ENCODE measurements at places on chromosomes 3 and 15. TPM values are rescaled to one million over a fixed set of nuclear protein-coding genes. Genes with fewer than 3 reads are reported as not detected.

GRCh38 chr3:188904670-188905069 lies 267.1 kb upstream of the TPRG1 start:
- H3K27ac ChIP-seq, result no peak overlapping the region
- H3K4me3 ChIP-seq, result no peak overlapping the region
- H3K4me1 ChIP-seq, result peaks cover 28% of the 10 kb centered on the region
- DNase-seq, result no peak
- peaks cover 9% of the 10 kb centered on the region for H3K27me3 ChIP-seq

DNA sequence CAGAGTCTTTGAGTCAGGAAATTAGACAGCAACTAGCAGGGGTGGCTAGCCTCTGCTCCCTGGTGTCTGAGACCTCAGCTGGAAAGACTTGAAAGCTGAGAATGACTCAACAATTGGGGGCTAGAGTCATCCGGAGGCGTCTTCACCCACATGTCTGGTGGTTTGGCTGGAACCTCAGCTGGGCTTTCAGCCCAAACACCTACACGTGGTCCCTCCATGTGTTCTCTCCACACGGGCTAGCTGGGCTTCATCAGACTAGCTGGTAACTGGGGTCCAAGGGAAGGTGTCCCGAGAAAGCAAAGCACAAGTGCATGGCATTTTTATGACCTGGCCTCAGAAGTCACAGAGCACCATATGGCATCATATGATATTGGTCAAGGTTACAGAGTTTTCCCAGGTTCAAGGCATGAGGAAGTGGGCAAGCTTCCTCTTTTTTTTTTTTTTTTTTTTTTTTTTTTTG lies 19.9 kb upstream of the ABHD2 start:
- H3K4me3 ChIP-seq, result no peak overlapping the region
- no peaks in the 10 kb centered on the region for H3K4me1 ChIP-seq
- H3K27ac ChIP-seq, result no peak overlapping the region
- peaks cover 1% of the 10 kb centered on the region for H3K27me3 ChIP-seq
- peaks cover 15% of the 10 kb centered on the region for H3K36me3 ChIP-seq

DNA sequence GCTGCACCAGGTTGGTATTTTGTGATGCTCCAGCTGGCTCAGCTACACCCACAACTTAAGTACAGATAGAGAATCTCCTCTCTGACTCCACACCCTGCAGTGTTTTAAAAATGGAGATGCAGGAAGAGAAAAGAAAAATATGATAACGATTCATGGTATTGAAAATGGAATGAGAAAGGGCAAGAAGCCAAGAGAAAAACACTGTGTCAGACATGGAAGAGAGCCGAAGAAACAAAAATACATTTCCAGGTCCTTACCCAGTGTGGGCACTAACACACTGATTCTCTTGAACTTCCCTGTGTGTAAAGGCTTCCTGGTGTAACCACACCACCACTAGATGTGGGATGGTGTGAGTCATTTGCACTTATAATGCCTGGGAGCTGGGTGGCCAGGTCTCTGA lies 93.1 kb downstream of the GMPS start:
- DNase-seq, result no peak
- no peaks in the 10 kb centered on the region for H3K36me3 ChIP-seq
- no peak overlapping the region for H3K4me3 ChIP-seq
- no peaks in the 10 kb centered on the region for H3K4me1 ChIP-seq
- H3K27ac ChIP-seq, result no peak overlapping the region

DNA sequence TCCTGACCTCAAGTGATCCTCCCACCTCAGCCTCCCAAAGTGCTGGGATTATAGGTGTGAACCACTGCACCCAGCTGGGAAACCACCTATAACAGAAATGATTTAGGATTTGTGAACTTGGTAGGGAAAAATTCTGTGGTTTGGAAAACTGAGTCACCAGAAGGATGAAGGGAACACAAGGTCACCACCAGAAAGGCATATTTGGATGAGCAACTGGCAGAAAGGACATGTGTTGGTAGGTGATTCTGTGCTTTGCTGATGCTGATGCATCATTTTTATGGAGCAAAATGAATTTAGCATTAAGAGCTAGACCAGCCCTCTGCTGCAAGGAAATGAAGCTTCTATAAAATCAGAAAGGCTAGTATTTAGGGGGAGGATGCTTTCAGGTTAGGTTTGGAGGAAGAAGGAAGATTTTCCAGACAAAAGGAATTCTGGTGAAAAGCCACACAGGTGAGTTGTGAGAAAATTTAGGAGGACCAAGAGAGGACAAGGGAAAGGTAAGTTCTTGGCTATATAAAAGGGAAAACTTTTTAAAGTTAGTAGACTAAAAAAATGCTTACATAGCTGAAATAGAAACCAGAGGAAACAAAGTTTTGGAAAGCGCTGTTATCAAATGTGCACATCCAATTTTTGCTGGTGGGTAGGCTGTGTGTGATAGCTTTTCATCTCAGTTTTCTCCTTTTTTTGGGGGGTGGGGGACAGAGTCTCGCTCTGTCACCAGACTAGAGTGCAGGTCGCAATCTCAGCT lies 3.6 kb downstream of the PXK start:
- H3K4me3 ChIP-seq, result no peak overlapping the region
- DNase-seq, result no peak
- no peak overlapping the region for H3K27ac ChIP-seq
- peaks cover 14% of the 10 kb centered on the region for H3K4me1 ChIP-seq

- H3K4me3 ChIP-seq, result no peak overlapping the region
- no peak for DNase-seq
- H3K27ac ChIP-seq, result no peak overlapping the region
- H3K27me3 ChIP-seq, result peaks cover 5% of the 10 kb centered on the region
These were observed 260.0 kb downstream of the ABHD5 start for GRCh38 chr3:43950775-43951174.

GRCh38 chr3:25784971-25785370 lies 1.7 kb upstream of the NGLY1 start:
- peaks cover 4% of the 10 kb centered on the region for H3K27me3 ChIP-seq
- no peak overlapping the region for H3K4me3 ChIP-seq
- H3K36me3 ChIP-seq, result peaks cover 4% of the 10 kb centered on the region
- H3K27ac ChIP-seq, result no peak overlapping the region

DNA sequence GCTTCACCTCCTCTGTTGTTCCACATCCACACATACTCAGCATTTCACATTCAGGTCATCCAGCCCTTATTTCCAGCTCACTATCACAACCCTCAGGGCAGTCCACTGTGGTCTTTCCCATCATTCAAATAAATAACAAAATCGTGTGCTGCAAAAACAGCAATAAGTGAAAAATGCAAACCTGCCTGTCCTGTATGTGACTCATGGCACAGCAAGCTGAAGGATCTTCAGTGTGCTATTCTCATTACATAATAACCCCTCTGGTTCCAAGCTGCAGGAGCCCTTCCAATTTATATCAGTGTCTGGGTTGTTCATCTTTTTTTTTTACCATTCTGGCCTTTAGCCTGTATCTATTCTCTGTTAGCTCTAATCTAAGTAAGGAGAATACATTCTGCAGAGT lies 185.3 kb upstream of the UBE2E2 start:
- DNase-seq, result no peak
- H3K36me3 ChIP-seq, result no peaks in the 10 kb centered on the region
- no peaks in the 10 kb centered on the region for H3K27me3 ChIP-seq

DNA sequence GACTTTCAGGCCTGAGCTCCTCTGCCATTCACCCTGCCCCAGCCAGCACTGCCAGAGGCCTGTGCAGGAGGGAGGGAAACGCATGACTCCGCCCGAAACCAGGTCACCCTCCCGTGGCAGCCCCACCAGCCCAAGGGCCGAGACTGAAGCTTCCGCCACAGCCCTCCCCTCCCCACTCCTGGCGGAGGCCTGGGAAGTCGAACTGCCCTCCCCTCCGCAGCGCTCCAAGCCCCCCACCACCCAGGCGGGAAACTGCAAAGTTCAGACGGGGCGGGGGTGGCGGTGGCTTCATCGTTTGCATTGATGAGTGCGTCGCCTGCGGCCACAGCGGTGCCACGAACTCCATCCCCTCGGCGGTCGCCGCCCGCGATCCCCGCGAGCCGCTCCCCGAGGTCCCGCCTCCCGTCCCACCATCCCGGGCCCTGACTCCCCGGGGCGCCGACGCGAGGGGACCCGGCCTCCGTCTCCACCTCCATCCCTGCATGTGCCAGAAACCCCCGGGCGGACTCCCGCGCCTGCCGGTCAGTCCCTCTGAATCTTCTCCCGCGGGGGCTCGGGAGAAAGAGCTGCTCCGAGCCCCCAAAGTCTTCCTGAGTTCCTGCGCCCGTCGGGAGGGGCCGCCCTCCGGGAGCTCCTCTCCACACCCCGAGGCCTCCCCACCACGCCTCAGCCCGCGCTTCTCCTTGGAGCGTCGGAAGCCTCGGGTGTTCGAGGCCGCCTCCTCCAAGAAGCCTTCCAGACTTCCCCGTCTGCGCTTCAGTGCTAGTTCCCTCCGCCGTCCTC lies 698 bp downstream of the MELTF start:
- DNase-seq, result no peak
- no peak overlapping the region for H3K27ac ChIP-seq
- peaks cover 21% of the 10 kb centered on the region for H3K27me3 ChIP-seq
- no peaks in the 10 kb centered on the region for H3K4me1 ChIP-seq

DNA sequence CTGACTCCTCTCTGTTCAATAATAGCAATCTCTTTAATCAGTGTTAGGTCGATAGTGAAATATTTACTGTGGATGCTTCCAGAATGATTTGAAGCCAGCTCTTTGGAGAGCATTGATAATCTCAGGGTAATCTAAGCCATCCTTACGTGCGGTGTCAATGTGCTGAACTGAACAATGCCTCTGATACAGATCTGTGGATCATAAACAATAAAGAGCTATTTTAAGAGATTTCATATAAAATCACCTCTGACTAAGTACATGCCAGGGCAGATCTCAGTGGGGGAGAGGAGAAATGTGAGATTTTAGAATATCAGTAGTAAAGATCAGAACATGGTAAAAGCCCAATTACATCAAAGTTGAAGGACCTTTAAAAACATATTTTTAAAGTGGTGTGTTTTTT lies 319.3 kb upstream of the GBE1 start:
- H3K4me1 ChIP-seq, result peaks cover 8% of the 10 kb centered on the region
- H3K36me3 ChIP-seq, result no peaks in the 10 kb centered on the region
- H3K4me3 ChIP-seq, result no peak overlapping the region

DNA sequence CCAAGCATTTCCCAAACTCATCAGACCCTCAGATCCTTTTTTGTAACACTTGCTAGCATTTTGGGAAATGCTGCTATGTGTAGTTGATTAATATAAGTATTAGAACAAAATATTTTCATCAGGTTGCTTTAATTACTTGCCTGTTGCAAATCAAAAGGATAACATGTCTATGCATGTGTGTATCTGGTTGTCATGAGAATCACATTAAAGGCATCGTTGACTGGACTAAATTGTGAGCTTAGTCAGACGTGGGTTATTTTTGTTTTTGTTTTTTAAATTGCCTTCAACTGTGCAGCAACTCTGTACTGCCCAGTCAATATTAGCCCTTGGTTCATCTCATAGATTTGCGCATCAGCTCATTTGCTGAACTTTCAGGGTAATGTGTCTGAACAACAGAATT lies 81.6 kb downstream of the SLMAP start:
- DNase-seq, result no peak
- no peaks in the 10 kb centered on the region for H3K27me3 ChIP-seq

GRCh38 chr3:120048355-120049041 lies 45.7 kb downstream of the GSK3B start:
- no peak for DNase-seq
- no peak overlapping the region for H3K4me3 ChIP-seq
- peaks cover 31% of the 10 kb centered on the region for H3K4me1 ChIP-seq
- H3K36me3 ChIP-seq, result peaks cover 21% of the 10 kb centered on the region
- H3K27me3 ChIP-seq, result peaks cover 2% of the 10 kb centered on the region

- H3K4me1 ChIP-seq, result peaks cover 18% of the 10 kb centered on the region
- no peak overlapping the region for H3K4me3 ChIP-seq
- H3K27me3 ChIP-seq, result peaks cover 4% of the 10 kb centered on the region
- no peak for DNase-seq
These were observed 82.0 kb downstream of the CHCHD4 start for GRCh38 chr3:14042680-14043079.

GRCh38 chr3:53196575-53197407 lies 35.8 kb downstream of the PRKCD start:
- no peak overlapping the region for H3K27ac ChIP-seq
- H3K27me3 ChIP-seq, result peaks cover 8% of the 10 kb centered on the region
- DNase-seq, result no peak
- peaks cover 8% of the 10 kb centered on the region for H3K36me3 ChIP-seq
- H3K4me3 ChIP-seq, result no peak overlapping the region

- H3K4me3 ChIP-seq, result no peak overlapping the region
- no peaks in the 10 kb centered on the region for H3K27me3 ChIP-seq
- DNase-seq, result no peak
- no peaks in the 10 kb centered on the region for H3K36me3 ChIP-seq
These were observed 6.4 kb upstream of the RTP3 start for GRCh38 chr3:46491089-46492070.

DNA sequence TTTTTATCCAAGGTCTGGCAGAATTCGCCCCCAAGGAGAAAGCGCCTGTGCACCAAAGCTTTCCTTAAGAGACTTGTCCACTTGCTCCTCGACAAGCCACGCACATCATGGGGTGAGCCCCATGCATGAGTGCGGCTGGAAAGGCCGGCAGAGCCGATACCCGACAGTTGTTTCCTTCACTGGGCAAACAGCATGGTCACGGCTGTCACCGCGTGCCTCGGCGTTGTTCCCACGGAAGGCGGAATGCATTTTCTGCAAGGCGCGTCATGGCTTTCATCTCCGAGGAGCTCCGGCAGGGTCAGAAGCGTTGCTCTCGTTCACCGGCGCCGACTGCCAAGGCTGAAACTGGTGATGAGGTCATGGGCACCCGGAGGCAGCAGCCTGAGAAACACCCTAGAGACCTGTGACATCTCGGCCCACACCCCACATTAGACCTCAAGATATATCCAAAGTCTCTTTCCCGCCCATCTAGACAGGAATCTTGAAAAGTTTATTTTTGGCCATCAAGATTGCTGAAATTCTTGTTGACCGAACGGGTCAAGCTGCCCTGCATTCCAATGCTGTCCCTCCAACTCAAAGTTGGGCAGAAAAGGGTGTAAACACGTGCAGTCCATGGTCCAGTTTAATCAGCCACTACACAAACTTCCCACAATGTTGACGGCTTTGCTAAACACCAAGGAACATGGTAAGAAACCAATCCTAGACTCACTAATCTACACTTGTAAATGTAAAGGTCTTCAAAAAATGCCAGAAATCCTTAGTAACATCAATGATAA lies 604 bp upstream of the TJP1 start:
- H3K27ac ChIP-seq, result peak overlapping the region; percentile 99
- peak; percentile 73 for DNase-seq
- peaks cover 37% of the 10 kb centered on the region for H3K4me1 ChIP-seq
- peaks cover 15% of the 10 kb centered on the region for H3K27me3 ChIP-seq

GRCh38 chr3:150523538-150523937 lies 22.8 kb downstream of the SERP1 start:
- H3K4me3 ChIP-seq, result no peak overlapping the region
- DNase-seq, result no peak
- H3K36me3 ChIP-seq, result no peaks in the 10 kb centered on the region
- H3K4me1 ChIP-seq, result no peaks in the 10 kb centered on the region
- no peak overlapping the region for H3K27ac ChIP-seq

GRCh38 chr15:37594417-37594816 lies 340.0 kb upstream of the TMCO5A start:
- DNase-seq, result no peak
- H3K27ac ChIP-seq, result no peak overlapping the region
- H3K36me3 ChIP-seq, result no peaks in the 10 kb centered on the region
- no peaks in the 10 kb centered on the region for H3K4me1 ChIP-seq
- no peak overlapping the region for H3K4me3 ChIP-seq

Gene TGM4
- not detected for total RNA-seq

Gene GOLGA8O
- 0.46 TPM for total RNA-seq

Gene UBE3A
- 102 TPM for total RNA-seq

Gene C15orf39
- 132 TPM for total RNA-seq

Gene CCDC54
- total RNA-seq, result not detected

Gene KIF7
- total RNA-seq, result 6.4 TPM

Measured in endothelial cell (in vitro differentiated cells).